ENCODE measurements at places on chromosomes 5 and 9.

DNA sequence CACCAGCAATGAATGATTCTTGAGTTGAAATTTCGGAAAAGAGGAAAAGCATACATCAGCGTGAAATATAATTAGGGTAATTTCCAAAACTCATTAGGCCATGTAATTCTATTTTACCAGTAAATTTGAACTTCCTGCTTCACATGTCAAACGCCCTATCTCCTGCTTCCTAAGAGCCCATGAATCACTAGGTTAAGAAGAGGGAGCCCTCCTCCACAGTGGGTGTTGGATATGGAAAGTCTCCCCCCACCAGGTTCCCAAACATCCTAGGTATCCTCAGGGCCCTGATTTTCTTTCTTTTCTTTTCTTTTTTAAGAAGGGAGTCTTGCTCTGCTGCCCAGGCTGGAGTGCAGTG lies 115.2 kb downstream of the SUSD1 start:
- no peak for ATAC-seq

- ATAC-seq, result no peak
Measured at GRCh38 chr9:105496826-105497225, 49.0 kb downstream of the FSD1L start.

DNA sequence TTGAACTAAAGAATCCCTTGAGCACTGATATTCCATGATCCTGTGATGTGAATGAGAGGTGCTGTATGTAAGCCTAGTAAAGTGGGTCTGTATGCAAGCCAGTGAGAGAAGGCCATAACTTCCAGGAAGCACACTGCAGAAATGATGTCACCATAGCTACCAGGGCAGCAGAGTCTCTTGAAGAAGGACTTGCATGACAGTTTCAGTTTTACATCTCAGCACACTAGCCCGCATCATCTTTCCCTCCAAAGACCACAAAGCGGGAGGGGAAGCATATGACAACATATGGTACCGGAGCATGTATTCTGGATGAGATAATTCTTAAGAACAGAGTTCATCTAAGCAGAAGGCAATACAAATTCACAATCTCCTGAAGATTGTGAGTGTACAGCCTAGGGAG lies 37.6 kb upstream of the MAST4 start:
- peak; percentile 98 for ATAC-seq

GRCh38 chr5:151675611-151676313 lies 11.0 kb downstream of the SPARC start:
- ATAC-seq, result no peak

GRCh38 chr5:94577466-94578245 lies 40.7 kb downstream of the KIAA0825 start:
- no peak for ATAC-seq

GRCh38 chr5:35919191-35919590 lies 19.2 kb downstream of the CAPSL start:
- ATAC-seq, result no peak

DNA sequence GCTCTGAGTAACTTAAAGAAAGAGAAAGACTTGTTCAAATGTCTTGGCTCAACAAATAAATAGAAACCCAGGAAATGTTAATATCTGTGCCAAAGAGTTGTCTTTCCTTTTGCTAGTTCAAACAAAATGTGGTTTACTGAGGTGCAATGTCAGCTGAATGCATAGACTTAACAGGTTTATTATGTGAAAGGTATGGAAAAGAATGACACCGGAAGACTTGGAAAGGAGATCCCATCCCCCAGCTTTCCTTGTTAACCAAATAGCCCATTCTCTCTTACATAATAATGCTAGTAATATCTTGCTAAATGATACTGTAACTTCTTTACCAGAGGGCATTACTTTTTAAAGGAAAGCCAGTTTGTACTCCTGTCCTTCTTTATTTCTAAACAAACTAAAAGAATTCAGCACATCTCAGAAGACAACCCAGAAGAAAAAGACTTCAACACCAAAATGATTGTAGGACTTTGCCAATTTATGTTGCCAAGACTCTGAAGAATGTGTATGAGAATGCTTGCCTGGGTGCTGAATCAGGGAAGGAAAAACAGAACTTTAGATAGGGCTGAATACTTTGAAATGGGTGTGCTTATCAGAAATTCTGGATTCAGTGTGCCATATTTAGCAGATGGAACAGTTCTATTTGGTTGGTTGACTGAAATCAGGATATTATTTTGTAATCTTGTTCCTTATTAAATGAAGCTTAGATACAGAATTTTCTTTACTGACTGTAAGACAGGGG lies 344.1 kb downstream of the TMEM38B start:
- ATAC-seq, result no peak

GRCh38 chr5:139090581-139090980 lies 107.6 kb downstream of the SIL1 start:
- no peak for ATAC-seq

- ATAC-seq, result no peak
Measured at GRCh38 chr9:99180199-99180598, 41.5 kb downstream of the ALG2 start.

Data from motor neuron (in vitro differentiated cells).